Activated CD4-positive, alpha-beta T cell treated with anti-CD3 and anti-CD28 coated beads for 24 hours (primary cell): ENCODE measurements at places on chromosomes 2 and 18.

GRCh38 chr2:210503001-210503623 lies 26.6 kb upstream of the LANCL1 start:
- peak; percentile 4 for DNase-seq

DNA sequence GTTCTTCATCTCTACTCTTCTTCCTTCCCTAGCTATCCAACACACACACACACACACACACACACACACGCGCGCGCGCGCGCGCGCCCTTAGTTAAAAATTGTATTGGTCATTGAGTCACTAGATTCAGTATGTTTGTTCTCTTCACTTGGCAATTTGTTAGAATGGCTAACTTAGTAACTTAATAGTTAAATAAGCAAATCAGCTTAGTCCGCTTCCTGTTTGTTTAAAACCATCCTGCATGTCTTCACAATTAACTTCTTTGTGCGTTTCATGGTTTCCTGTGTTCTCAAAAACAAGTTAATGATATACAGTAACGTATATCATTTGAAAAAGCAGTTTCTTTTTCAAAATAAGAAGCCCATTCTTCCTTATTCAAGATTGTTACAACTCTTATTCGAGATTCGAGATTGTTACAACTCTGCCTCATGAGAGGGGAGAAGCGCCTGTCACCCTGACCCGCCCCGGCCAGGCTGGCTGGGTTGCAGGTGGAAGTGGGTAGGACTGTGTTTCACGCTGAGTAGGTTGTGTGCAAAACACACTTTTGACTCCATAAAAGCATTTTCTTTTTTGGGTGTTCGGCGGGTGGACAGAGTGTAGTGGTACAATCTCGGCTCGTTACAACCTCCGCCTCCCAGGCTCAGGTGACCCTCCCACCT lies 9.5 kb upstream of the CNNM3 start:
- no peak for DNase-seq

DNA sequence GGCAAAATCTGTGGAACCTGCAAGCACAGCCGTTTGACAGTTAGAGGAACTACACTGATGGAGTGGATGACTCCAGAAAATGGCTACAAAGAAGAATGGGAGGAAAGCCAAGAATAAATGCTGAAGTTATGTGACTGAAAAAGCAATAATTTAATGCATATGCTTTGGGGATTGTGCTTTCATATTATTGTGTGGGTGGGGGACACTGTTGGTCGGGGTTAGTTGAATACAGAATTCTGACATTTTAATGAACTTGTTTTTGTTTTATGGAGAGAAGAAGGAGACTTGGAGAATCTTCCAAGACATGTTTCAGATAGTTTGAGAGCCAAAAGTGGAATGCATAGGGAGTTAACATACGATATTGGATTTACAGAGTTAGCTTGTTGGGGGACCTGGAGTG lies 68.5 kb downstream of the NRP2 start:
- no peak for DNase-seq

DNA sequence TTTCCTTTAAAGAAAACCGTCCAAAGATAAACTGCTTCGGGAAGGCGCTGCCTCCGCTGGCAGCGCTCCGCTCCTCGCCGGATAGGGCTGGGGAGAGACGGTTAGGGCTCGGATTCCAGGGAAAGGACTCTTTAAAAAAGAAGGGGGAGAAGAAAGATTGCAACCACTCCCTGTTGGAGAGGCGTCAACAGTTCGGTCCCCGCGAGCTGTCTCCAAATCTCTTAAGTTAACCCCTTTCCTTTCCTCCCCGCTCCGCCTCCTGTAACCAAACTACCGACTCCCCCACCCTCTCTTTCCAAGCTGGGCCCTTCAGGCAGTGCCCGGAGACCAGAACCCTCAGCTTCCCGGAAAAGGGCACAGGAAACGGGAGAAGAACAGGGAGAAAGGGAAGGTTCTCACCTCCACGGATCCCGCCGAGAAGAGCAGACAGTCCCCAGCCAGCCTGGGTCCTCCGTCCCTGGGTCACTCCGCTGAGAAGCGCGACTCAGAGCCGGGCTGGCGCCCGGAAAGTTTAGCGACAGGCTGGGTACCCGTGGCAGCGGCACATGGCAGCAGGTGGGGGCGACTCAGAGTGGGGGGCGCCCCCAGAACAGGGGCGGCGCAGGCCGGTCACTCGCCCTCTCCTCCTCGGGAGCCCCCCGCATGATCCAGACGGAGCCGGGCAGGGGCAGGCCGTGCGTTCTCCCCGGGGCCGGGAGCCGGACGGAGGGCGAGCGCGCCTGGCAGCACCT lies 675 bp downstream of the FZD5 start:
- DNase-seq = no peak

- no peak for DNase-seq
Observed at GRCh38 chr18:5457462-5457957, 86.3 kb downstream of the EPB41L3 start.

GRCh38 chr18:21056545-21056944 lies 55.1 kb downstream of the ROCK1 start:
- no peak for DNase-seq

DNA sequence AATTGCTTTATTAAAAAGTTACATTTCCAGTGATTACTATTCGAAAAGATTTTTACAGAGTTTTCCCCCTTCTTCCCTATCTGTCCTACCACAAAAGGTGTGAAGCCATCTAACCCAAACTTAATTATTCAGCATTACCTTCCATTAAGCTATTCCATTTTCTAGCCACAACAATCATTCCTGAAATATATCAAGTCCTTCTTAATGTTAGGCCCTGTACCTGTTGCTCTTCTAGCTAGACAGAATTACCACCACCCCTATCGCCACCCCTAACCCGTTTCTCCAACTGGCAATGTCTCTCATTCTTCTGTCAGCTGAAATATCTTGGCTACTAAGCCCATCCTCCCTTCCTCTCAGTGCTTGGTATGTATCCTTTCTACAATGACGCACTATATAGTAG lies 13.9 kb downstream of the IWS1 start:
- DNase-seq = no peak

DNA sequence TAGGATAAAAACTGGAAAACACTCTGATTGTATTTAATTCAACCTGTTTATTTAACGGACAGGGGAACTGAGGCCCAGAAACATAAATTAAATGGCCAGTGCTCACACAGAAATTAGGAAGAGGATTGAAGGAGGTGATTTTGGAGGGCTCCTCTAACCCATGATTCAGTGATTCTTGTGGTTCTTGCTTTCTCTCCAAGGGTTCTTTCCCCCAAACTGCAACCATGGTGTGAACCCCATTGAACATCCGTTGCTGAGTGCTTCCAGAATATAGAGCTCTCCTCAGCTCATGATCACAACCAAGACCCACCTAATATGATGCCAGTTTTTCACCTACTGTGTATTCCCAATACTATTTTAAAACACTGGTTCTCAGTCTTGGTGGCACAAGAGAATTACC lies 41.4 kb downstream of the BMP10 start:
- no peak for DNase-seq

GRCh38 chr2:233815861-233816260 lies 37.7 kb downstream of the MROH2A start:
- no peak for DNase-seq

- DNase-seq = no peak
Observed at GRCh38 chr2:41111836-41112627, 660.1 kb upstream of the SLC8A1 start.

GRCh38 chr18:13217971-13218367 lies 591 bp upstream of the LDLRAD4 start:
- DNase-seq = no peak
